ENCODE measurements at places on chromosomes 16 and 17.
A peak's percentile ranks its signal among the peaks of the same experiment; 100 is the strongest.

DNA sequence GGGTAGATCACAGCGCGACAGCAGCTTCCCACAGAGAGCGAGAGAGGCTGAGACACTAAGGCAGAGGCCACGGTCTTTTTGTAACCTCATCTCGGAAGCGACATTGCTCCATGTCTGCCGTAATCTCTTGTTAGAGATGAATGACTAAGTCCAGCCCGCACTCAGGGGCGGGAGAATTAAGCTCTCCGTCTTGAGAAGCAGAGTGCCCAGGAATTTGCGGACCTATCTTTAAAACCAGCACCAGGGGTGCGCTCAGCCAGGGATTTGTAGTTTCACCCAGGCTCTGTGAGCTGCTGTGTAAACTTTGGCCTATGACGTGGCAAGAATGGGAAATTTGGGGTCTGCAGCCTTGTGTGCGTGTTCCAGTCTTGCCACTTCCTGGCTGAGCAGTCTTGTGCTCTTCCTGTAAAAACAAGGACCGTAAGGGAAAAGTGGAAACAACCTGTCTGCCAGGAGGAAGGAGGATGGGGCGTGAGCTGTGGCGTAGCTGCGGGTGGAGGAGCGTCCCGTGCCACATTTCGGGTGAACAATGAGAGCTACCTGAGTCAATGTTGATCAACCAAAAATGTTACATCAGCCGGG, 16.0 kb upstream of the JPH3 start:
- no peak for DNase-seq

DNA sequence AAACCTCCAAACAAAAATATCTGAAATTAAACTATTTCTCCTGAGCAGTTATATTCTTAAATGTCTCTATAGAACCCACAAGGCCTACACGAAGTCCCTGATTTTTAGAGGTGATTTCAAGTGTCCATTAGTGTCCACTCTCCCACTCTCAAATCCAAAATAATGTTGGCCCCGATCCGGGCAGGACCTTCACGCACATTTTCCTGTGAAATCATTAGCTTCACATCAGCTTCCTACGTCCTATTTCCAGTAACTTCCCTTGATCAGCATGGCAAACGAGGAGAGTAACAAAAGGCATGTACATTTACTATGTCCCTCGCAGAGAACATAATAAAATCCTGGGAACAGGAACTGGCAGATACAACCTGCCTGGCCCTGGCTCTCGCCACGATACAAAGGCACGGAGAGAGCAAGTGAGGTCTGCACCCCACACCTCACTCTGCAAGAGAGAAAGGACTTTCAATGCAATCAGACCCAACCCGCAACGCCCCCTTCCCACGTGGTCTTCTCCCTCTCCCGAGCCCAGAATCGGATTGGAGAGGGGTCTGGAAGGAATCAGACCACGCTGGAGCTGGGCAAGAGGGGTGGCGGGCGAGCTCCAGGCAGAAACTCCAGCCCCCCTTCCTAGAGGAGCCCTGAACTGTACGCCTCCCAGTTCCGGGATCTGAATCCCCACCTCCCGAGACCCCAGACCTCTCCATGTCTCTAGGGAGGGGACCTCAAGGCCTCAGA, 17.5 kb upstream of the C17orf78 start:
- no peak for DNase-seq

DNA sequence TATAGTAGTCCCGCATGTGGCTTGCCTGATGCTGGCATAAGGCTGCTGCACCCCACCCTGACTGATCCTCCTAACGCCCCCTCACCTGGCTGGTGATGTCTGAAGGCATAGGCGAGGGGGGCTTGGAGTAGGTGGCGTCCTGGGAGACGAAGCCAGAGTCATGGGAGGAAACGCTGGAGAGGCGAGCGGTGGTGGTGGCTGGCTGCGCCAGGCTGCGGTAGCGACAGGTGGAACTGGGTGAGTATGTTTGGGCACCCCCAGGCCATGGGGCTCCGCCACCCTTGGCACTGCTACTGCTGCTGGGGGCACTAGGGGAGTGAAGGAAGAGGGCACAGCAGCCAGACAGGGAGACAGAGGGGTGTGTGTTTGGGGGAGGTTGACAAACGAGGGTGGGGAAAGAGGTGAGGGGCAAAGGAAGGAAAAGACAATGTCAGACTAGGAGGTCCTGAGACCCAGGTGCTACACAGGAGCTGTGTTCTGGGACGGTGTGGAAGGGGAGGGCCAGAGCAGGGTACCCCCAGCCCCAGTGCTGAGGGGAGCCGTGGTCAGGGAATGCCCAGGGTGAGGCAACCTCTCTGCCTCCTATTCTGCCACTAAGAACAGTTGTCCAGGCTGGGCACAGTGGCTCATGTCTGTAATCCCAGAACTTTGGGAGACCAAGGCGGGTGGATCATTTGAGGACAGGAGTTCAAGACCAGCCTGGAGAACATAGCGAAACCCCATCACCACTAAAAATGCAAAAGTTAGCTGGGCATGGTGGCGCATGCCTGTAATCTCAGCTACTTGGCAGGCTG, 11.4 kb downstream of the MTSS2 start:
- peak; percentile 3 for DNase-seq

GRCh38 chr17:35423761-35424160, 8.5 kb downstream of the SLFN12 start:
- DNase-seq, result no peak

DNA sequence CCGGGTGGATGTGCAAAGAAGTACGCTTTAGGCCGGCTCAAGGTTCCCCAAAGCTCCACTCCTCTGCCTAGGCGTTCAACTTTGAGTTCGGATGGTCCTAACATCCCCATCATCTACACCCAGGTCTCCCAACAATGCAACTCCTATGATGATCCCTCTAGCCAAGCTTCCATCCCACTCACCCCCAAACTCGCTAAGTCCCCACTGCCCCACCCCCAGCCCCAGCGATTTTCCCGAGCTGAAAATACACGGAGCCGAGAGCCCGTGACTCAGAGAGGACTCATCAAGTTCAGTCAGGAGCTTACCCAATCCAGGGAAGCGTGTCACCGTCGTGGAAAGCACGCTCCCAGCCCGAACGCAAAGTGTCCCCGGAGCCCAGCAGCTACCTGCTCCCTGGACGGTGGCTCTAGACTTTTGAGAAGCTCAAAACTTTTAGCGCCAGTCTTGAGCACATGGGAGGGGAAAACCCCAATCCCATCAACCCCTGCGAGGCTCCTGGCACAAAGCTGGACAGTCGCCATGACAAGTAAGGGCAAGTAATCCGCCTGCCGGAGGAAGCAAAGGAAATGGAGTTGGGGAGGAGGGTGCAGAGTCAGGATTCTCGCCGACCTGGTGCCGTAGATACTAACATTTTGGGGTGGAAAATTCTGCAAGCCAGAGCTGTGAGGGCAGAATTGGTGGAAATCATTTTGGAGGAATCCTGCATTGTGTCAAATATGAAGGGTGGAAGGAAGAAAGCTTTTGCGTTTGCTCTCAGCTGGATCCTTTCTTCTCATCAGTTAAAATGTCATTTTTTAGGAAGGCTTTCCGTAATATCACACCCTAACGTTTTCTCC, at the start of gene TP53:
TSS of gene TP53 (minus strand) at position 419 of the 836 bp plus-strand sequence. CDS start 10,896 bp downstream, outside the sequence.
- DNase-seq, result peak; percentile 84

GRCh38 chr16:11224096-11224893, 31.7 kb downstream of the SOCS1 start:
- peak; percentile 80 for DNase-seq

DNA sequence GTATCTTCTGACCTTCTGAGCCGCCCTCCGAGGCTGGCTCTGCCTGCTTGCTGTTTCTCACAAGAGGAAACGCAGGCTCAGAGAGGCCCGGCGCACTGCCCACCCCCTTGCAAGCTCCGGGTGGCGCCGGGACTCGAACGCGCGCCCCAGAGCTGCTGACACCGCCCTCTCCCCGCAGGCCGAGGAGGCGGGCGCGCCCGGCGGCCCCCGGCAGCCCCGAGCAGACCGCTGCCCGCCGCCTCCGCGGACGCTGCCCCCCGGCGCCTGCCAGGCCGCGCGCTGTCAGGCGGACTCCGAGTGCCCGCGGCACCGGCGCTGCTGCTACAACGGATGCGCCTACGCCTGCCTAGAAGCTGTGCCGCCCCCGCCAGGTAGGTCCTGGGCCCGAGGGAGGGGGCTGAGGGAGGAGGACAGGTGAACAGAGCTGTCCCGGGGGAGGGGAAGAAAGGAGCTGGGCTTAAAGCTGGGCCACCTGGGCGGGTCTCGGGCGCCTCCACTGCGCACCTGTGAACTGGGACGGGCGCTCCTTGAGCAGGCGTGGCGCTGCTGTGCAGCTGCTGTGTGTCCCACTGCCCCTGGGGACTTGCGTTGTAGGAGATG, 18.2 kb downstream of the WFDC1 start:
- no peak for DNase-seq

DNA sequence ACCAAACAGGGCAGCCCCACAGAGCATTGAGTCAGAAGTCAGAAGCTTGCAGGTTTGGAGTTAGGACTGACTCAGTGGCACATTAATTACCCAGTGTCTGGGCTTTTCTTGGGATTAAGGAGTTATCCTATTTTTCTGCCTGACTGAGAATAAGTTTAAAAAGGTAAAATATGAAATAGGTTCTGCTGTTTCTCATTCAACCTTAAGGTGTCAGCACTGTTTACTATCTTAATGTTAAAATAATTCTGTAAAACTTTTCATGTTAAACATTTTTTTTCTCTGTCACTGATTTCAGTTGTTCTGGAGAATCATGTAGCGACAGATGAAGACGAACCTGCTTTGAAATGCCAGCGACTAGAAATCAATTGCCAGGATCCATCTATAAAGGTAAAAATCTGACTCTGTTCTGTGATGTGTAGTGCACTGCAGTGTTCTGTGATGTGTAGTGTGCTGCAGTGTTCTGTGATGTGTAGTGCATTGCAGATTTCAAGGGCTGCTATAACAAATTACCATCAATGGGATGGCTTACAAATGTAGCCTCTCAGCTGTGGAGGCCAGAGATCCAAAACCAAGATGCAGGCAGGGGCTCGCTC, 128.0 kb downstream of the LAT start:
- no peak for DNase-seq

DNA sequence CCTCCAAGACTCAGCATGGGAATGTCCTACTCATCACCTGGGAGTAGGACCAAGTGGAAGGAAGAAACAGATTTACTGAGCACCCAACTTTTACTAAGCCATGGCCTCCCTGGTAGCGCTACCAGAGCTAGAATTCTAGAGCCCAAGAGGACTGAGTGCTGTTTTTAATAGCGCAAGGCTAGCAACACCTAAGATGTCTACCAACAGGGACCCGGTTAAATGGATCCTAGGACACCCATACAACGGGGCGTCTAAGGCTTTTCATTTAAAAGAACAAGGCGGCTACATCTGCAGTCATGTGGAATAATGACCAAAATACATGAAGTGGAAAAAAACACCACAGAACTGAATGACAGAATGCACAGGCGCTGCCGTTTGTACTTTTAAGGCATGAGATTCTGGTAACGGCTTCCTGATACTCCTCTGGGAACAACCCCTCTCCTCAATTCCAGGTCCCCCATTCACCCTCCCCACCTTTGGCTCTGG, 5.1 kb downstream of the GGA2 start:
- DNase-seq, result no peak

GRCh38 chr17:56824503-56824902, 9.2 kb downstream of the C17orf67 start:
- no peak for DNase-seq

GRCh38 chr17:37742116-37742761, 2.6 kb downstream of the HNF1B start:
- peak; percentile 26 for DNase-seq

DNA sequence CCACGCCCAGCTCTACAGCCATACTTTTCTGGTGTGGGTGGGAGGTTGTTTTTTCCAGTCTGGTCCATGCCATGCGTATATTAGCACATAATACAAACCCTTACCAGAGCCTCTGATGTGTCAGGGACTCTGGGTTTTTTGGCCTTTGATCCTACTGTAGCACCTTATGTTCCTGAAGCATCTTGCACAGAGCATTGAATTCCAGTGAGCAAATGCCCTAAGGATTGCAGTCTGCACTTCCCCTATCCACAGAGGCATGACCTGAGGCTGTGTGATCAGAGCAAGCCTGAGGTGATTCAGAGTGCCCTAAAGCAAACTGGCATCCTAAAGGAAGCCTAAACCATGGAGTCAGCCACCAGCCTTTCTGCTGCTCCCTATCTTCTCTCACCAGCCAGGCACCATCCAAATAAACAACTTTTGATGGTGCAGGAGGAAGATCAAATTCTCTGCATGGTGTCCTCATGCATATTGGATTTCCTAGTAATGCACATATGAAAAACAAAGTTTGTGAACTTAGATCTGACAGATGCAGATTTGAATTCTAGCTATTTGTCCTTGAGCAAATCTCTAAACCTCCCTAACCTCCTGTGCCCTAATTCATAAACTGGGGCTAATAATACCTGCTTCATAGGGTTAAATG, 41.2 kb upstream of the HAS3 start:
- DNase-seq, result no peak

GRCh38 chr16:86322806-86323205, 187.5 kb upstream of the FOXF1 start:
- DNase-seq, result no peak

DNA sequence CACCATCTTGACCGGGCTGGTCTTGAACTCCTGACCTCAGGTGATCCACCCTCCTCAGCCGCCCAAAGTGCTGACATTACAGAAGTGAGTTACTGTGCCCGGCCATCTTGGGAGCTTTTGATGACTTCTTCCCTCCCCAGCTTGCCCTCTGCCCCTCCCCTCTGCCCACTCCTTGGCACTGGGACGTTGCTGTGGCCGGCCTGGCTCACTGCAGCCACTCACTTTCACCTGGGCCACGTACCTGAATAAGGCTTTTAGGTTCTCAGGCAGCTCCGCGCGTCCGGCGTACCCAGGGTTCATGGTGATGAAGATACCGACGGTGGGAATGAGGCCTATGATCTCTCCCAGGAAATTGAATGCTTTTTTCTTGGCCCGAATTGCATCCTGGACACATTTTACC, 81.6 kb downstream of the DNAH17 start:
- no peak for DNase-seq

- DNase-seq, result no peak
Observed at GRCh38 chr16:169014-169413, 3.2 kb downstream of the HBM start.

DNA sequence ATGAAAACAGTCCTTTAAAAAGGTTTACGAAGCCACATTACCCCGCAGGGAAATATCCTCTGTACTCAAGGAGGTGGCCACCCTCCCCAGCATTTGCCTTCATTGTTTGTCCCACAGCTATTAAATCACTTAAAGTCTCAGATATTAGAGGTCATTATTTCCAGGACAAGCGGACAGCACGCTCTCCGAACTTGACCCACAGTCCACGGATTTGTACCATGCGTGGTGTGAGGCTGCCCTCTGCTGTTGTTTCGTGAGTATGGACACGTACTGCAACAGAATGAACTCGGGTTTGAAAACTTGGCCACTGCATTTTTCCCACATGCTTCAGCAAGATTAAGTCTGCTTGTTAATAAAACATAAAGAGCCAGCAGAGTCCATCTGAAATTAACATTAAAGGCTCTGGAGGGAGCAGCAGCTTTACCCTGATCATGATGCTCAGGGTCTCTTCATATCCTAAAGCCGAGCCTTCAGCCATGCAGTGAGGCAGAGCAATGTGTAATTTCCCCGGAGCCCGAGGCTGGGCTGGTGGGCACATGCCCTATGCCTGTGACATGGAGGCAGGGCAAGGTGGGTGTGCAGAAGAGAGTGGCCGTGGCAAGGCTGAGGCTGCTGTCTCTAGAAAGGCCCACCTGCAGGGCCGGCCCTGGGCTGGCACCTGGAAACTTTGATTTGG, 19.7 kb downstream of the MEAK7 start:
- DNase-seq, result no peak
